Astrocyte (in vitro differentiated cells and primary cell): ENCODE measurements at places on chromosomes 4 and X. TPM values are rescaled to one million over a fixed set of nuclear protein-coding genes. Genes with fewer than 3 reads are reported as not detected.
A peak's percentile ranks its signal among the peaks of the same experiment; 100 is the strongest.

CWH43 gene
- not detected in 2 replicates for total RNA-seq

C4orf17 gene
- total RNA-seq: not detected in 2 replicates

- no peak for DNase-seq
Measured at GRCh38 chr4:148366251-148366650, 76.0 kb downstream of the NR3C2 start.

USP9X gene
- 112 and 113 TPM in 2 replicates for total RNA-seq

SPANXC gene
- not detected in 2 replicates for total RNA-seq

- no peak for DNase-seq
Measured at GRCh38 chrX:56600987-56601386, 37.6 kb downstream of the UBQLN2 start.

SPANXA2 gene
- not detected in 2 replicates for total RNA-seq

TSPAN7 gene
- total RNA-seq: 3.5 and 4.8 TPM in 2 replicates

FOXR2 gene
- total RNA-seq: not detected in 2 replicates

DNA sequence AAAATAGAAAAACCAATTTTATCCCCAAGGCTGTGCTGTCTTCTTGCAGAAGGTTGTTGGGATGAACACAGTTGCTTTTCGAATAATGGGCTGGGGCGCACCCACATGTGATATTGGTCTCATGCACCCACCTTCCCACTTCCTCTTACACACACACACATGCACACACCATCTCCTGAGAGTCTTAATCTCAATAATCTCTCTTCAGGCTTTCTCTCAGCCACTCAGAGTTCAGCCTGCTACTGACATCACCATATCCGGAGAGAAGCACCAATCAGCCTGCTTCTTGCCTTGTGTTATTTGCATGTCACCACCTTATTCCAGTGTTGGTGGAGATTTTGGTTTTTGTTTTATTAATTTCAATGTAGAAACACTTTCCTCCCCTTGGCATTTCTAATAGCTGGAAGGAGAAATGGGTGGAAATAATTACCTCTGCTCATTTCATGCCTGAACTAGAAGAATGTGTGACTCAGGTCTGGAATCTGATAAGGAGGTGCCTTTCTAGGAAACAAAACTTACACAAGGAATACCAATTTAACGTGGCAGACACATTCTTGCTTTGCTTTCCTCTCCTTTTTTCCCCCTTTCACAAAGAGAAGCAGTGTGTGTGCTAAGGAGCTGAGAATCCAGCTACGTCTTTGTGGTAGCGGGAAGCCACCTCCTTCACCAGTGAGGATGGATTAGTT is 400.2 kb downstream of the MID1IP1 start:
- peak; percentile 87 for DNase-seq

GRCh38 chr4:150890246-150890645 is 124.8 kb downstream of the LRBA start:
- no peak for DNase-seq

- peak; percentile 23 for DNase-seq
Measured at GRCh38 chrX:147920161-147920666, 8.5 kb downstream of the FMR1 start.

RAPGEF2 gene
- 50.9 and 59.0 TPM in 2 replicates for total RNA-seq

- no peak for DNase-seq
Measured at GRCh38 chr4:16386711-16387320, 160.5 kb upstream of the TAPT1 start.

GRCh38 chr4:174714393-174715211 is 114.4 kb downstream of the GLRA3 start:
- peak; percentile 22 for DNase-seq

GRCh38 chrX:108353452-108353851 is 84.8 kb downstream of the COL4A6 start:
- DNase-seq: no peak

GRCh38 chr4:104490770-104491480 is 3.8 kb downstream of the CXXC4 start:
- DNase-seq: peak; percentile 43

DNA sequence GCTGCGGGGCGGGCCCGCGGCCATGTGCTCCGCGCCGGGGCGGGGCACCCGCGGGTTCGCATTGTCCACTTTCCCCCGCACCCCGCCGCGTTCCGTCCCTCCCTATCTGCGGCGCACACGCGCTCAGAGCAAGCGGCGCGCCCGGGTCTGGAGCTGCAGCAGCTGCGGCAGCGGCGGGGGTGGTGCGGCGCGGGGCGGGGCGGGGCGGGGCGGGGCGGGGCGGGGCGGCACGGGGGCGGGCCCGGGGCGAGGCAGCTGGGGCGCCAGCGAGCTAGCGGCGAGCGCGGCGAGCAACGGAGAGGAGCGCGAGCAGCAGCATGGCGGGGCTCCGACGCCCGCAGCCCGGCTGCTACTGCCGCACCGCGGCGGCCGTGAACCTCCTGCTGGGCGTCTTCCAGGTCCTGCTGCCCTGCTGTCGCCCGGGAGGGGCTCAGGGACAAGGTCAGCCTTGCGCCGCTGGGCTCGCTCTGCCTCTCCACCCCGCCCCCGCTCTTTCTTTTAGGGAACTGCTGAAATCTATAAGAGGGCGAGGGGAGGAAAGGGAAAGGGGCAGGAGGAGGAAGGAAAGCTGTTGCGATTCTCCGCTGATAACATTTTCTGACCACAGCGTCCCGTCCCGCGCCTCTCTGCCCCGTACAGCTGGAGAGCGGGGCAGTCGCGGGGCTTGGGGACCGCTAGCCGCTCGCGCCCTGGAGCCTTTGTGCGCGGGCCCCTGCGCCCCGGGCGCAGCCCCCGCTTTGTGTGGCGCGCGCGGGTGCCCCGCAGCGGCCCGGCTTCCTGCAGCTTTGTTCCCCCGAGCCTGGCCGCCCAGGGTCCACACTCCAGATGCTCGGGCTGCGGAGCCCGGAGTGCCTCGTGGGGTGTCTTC is at the start of gene TMEM131L:
TMEM131L (plus strand) TSS at position 280 of the 868 bp plus-strand sequence; CDS start at position 318, 38 bp downstream.
- no peak for DNase-seq

GRCh38 chr4:90958256-90958895 is 831.2 kb downstream of the CCSER1 start:
- DNase-seq: peak; percentile 88

DNA sequence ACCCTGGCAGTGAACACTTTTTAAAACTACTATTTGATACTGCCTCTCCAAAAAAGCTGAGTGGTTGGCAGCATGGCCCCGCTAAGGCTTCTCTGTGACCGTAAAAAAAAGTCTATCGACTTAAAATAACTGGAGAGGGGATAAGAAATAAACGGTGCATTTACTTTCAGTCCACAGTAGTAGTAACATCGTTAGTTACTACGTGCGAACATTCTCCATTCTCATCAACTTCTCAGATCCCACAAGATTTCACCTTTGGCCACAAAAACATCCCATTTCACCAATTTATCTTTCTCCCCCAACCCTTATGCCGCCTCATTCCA is 524 bp upstream of the EXOSC9 start:
- DNase-seq: no peak

DNA sequence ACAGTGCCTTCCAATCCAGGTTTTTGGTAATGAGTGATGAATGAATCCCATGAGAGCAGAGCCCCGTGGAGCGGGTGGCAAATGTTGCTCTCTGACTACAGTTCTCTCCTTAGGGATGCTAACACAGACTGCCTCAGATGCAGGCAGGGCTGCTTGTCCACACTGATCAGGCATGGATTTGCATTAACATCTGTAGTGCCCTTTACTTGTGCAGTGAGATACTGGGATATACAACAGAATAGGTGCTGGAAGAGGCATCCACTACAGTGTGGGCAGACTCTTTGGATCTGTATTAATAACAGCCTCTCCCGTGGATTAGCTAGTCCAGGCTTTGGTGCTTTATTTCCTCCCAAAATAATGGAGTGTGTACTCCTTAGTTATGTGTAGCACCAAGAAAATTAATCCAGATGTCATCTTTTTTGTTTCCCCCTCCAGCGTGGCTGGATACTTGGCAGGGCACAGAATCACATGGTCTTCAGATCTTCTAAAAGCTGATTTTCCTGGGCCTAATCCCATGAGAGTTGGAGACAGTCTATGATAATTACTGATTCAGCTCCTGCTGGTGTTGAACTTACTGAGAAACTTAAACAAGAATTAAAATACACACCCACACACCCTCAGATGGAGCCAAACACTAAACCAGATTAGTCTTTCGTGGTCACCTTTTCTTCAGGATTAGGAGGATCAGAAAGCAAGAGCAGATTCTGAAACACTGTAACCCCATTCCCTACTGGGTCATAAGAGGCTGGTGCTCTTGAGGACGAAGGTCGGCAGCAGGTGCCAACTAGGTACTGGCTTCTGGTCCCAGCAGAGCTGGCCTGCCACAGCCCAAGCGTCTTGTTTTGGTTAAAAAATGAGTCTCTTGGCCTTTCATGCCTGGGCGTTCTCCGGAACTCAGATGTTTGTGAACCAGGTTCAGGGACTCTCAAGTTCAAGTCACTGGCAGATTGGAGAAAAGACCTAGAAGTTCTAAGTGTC is 23.1 kb upstream of the NAP1L5 start:
- no peak for DNase-seq

DNA sequence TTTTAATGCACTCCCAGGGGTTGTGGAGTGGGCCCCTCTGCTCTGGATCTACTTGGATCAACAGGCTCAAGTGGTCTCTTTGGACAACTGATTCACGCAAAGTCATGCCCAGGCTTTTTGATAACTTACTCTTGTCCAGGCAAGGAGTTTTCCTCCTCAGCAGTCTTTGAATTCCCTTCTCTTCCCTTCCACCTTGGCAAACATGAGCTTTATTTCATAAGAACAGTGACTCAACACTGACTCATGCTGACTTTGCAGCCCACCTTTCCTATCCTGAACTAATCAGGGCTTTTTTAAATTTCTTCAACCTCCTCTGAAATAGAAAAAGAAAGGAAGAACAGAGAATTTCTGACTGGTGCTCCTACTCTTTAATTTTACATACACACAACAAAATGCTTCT is 132.1 kb upstream of the LDB2 start:
- peak; percentile 97 for DNase-seq

- DNase-seq: peak; percentile 93
Measured at GRCh38 chr4:72312032-72312650, 256.9 kb downstream of the ADAMTS3 start.

DNA sequence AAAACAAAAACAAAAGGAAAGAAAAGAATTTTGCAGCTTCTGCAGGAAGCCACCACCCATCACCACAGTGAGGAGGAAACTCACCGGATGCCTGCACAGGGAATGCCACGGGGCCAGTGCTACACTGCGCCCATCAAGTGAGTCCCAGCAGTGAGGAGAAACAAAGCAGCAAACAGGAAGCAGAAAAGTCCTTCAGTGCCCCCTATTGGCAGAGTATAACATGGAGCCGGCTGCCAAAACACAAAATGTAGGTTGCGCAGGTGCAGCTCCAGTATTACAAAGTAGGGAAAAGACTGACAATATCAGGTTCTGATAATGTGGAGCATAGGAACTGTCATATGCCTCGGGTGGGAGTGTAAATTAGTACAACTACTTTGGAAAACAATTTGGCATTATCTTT is 23.3 kb upstream of the SCML2 start:
- DNase-seq: no peak

DNA sequence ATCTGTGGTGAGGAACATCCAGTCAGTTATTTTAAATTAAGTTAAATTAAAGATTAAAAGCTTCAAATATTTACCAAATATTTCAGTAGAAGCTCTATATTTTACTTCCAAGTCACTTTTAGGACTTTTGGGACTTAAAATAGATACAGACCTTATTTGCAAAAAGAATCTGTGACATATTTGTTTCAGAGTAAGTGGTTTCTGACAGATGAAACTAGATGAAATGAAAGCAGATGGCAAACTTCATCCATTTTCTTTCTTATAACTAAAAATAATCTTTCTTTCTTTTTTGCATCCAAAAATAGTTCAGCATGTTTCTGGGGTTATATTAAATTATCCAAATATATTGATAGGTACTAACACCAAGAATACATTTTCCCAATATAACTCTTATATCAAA is 6.6 kb upstream of the UTP3 start:
- DNase-seq: no peak

DNA sequence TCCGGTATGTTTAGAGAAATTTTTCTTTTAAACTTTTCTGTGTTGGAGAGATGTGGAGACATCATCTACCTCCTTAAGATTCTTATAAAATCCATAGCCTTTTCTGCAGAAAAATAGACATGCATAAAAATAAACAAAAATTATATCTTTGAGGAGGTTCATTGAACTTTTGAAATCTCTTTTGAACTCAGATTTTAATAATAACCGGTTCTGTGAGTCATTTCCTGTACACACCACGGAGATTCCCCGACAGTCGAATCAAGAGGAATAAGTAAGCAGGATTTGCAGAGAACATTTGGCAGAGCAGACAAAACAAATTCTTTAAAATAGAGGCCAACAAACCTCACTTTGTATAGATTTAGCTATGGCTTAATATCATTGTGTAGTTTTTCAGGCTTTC is 918.7 kb upstream of the POU3F4 start:
- DNase-seq: peak; percentile 37

DNA sequence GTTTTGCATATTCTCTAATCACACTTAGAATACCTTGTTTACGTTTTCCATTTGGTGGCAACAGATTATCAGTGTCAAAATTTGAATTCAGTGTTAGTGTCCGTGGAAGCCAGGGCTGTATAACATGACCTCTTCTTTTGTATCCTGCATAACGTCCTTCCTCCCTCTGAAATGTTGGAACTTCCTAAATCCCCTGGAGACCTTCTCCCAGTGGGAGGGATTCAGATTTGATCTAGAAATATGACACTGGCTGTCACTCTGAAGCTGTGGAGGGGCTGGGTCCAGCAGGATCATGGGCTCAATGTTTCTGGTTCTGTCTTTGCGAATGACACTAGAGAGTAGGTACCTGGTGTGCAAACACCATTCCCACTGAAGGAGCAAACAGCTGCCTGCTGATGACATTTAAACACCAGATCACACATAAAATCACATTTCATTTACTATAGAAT is 850 bp upstream of the CXCL3 start:
- DNase-seq: no peak

DNA sequence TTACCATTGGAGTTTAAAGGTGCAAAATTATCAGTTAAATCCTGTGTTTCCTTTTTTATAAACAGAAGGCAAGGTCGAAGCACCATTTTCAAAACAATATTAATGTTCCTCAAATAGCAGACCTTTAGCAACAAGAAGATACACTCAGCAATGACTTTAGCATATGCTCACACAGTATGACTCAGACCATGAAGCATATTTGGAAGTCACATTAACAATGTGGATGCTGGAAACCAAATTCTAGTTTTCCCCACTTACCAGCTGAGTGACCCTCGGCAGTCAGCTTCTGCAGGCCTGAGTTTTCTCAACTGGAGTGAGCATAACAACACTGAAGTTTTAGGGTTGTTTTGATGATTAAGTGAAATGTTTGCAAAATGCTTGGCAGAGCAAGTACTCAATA is 130.5 kb downstream of the ANK2 start:
- DNase-seq: peak; percentile 10

GRCh38 chrX:119692191-119693039 is 553 bp downstream of the SEPTIN6 start:
- peak; percentile 23 for DNase-seq

GRCh38 chr4:129282293-129282692 is 186.3 kb downstream of the C4orf33 start:
- DNase-seq: no peak

GRCh38 chr4:55675196-55675793 is 39.2 kb upstream of the NMU start:
- DNase-seq: no peak

GRCh38 chr4:167222099-167222498 is 12.2 kb downstream of the SPOCK3 start:
- no peak for DNase-seq

RAB41 gene
- total RNA-seq: not detected in 2 replicates

MAGEB10 gene
- not detected in 2 replicates for total RNA-seq
